ENCODE measurements at places on chromosomes 1 and 21. TPM values are rescaled to one million over a fixed set of nuclear protein-coding genes. Genes with fewer than 3 reads are reported as not detected.

DNA sequence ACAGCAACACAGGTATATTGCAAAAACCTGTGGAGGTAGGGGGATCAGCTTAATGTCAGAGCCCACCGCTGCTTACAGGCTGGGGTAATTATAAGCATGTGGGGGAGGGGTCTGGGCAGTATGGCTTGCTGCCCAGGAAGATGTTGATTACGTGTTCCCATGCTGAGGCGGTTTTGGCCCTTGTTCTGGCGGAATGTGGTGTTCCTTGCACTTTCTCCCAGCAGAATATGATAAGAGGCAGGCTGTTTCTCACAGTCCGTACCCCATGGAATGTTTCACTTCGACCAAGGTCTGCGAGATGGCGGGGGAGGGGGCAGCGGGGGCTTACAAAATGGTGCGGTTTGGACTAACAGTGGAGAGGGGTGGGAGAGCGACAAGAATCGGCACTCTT lies 9.8 kb upstream of the HPCAL4 start:
- H3K27ac ChIP-seq = peak overlapping the region; percentile 48
- peaks cover 5% of the 10 kb centered on the region for H3K27me3 ChIP-seq
- no peak overlapping the region for H3K4me3 ChIP-seq
- no peaks in the 10 kb centered on the region for H3K36me3 ChIP-seq

OR2T33 gene
- total RNA-seq = not detected

FLG2 gene
- total RNA-seq = not detected

DNA sequence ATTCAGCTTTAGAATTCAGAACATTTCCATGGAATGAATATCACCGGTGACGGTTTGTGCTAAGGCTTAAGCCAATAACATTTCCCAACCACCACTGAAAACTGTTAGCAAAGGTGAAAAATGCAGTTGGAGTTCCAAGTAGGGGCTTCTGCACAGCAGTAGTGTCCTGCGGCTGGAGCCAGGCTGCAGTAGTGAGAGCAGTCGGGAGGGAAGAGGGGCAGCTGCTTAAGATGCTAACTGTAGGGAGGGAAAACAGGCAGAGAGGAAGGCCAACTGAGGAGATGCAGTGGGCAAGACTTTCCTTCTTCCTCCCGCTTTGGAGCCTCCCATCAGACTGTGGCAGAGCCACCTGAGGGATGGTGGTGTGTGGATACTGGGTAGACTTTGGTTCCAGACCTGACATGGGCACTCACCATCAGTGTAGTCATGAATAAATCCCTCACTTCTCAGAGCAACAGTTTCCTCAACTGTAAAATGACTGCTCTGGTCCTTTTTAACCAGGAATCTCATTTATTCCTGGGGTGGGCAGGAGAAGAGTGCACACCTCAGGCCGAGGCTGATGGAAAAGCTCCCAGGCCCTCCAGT lies 3.2 kb downstream of the F3 start:
- peaks cover 70% of the 10 kb centered on the region for H3K4me1 ChIP-seq
- DNase-seq = no peak
- peak overlapping the region; percentile 90 for H3K27ac ChIP-seq

GRCh38 chr1:85019994-85020393 lies 23.1 kb upstream of the MCOLN2 start:
- H3K27me3 ChIP-seq = peaks cover 7% of the 10 kb centered on the region
- H3K4me1 ChIP-seq = no peaks in the 10 kb centered on the region
- DNase-seq = no peak
- H3K27ac ChIP-seq = peak overlapping the region; percentile 20
- no peaks in the 10 kb centered on the region for H3K36me3 ChIP-seq

- DNase-seq = no peak
- H3K4me3 ChIP-seq = no peak overlapping the region
- H3K27ac ChIP-seq = no peak overlapping the region
- H3K36me3 ChIP-seq = no peaks in the 10 kb centered on the region
These were observed 273.3 kb downstream of the OLFM3 start for GRCh38 chr1:101723415-101723814.

Measured in left ventricle myocardium inferior (tissue), 1 donor.